Stimulated activated CD4-positive, alpha-beta T cell treated with anti-CD3 and anti-CD28 coated beads, Interleukin-1b, Interleukin-23, amount 100 ng/mL, for 1 hour (primary cell): ENCODE measurements at places on chromosomes 2 and 18.

DNA sequence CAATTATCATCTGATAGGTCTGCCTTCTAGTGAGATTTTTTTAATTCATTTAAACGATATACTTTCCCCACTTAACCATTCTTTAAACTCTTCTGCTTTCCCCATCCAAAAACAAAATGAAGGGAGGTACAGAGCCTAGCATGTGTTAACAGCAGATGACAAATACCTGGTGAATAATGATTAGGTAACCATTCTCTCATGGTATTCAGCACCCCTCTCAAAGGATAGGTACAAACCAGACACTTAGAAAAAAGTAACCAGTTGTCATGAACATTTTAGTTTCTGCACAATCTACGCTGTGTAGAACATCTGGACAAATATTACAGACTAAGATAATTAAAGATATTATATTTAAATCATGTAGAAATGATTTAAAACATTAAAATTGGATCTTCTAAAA is 56.3 kb downstream of the DNAH7 start:
- DNase-seq, result no peak

GRCh38 chr2:226799211-226799975 is at the start of gene IRS1:
IRS1 (minus strand) TSS chr2:226799820; CDS start chr2:226798738, 1,082 bp downstream.
- DNase-seq, result no peak

DNA sequence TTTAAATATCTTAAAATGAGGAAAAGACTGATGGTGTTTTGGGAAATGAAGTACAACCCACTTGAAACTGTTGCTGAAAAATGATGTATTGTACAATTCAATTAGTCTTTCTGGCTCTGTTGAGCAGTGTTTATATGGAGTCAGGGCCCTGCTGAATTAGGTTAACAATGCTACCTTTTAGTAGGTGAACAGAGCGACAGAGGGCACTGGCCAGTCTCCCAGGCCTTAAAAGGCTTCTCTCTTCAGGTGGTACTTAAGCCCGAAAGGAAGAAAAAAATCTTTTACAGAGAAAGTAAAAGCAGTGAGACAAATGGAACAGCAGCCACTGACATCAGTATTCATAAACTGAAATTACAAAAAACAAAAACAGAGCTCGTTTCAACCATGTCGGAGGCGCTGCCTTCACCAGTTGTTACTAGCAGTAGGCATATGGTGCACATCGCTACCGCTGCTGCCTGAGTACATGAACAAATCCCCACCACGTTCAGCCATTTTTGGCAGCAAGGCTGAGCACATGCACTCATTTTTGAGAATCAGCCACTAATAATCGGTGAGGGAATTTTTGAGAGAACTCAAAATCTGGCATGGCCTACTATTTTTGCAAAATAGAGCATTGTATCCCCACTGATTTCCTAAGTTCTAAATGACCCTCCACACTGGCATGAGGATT is 91.8 kb downstream of the PLEKHM3 start:
- DNase-seq, result no peak

GRCh38 chr2:60957643-60958042 is 59.9 kb upstream of the PEX13 start:
- DNase-seq, result no peak

GRCh38 chr2:17495590-17495989 is 22.6 kb downstream of the RAD51AP2 start:
- no peak for DNase-seq

DNA sequence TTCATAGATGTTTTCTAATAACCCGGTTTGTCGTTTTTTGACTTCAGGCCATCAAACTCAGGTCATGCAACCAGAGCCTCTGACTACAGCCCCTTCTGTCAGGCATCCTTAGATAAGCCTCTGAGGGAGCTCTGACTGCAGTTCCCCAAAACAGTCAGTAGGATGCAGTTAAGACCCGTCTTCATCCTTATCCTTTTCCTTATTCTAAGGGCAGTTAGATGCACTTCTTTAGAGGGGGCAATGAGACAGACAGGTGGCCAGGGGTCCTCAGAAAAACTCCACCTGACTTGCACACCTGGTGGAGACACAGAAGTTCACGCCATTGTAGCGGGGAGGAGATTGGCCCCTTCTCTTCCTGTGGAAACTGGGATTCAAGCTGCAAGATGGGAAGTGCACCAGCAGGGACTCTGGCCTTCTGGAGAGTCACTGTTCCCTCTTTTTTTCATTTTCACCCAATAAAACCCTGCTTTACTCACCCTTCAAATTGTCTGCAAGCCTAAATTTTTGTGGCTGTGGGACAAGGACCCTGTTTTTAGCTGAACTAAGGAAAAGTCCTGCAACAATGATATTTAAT is 104.8 kb upstream of the TFPI start:
- no peak for DNase-seq

- no peak for DNase-seq
Measured at GRCh38 chr2:179449010-179449409, 184.4 kb upstream of the SESTD1 start.

- no peak for DNase-seq
Measured at GRCh38 chr2:90645-91312, 44.5 kb upstream of the FAM110C start.

DNA sequence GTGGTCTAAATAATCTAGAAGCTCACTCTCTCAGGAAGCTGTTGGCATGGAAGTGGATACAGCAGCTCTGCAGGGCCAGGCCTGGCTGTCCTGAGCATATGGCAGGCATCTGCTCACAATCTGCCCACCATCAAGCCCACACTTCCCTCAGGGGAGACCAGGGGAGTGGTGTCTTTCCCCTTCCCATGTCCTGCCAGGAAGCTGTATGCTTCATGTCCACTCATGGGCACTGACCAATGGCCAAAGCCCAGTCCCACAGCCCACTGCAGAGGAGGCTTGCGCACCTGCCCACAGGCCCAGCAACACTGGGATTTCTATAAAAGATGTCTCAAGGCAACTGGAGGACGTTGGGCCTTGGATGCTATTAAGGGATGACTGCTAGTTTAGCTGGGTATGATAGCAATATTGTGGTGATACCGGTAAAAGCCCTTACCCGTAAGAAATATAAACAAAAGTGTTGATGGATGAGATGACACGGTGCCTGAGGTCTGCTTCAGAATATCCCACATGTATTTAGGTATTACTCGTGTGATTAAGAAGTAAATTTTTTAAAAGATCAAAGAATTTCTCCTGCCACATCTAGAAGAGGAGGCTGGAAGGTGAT is 106.7 kb upstream of the CTDP1 start:
- DNase-seq, result no peak

- no peak for DNase-seq
Measured at GRCh38 chr2:216775043-216775453, 79.7 kb upstream of the IGFBP5 start.

DNA sequence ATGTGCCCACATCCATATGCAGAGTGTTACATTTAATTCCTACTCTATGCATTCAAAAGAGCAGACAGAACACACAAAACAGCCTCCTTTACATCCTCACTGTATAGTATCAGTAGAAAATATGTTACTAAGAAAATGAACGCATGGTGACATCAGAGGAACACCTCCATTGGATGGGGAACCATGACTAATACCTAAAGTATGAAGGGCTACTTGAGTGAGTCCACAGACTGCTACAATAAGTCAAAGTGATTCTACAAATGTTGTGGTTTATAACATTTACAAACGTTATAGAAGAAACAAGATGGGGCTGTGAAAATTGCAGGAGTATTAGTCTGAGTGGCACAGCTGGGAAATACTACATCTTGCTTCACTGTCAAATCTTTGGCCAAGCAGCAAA is 1830.9 kb upstream of the PIK3C3 start:
- DNase-seq, result no peak

- no peak for DNase-seq
Measured at GRCh38 chr18:21911551-21911950, 171.0 kb downstream of the MIB1 start.

DNA sequence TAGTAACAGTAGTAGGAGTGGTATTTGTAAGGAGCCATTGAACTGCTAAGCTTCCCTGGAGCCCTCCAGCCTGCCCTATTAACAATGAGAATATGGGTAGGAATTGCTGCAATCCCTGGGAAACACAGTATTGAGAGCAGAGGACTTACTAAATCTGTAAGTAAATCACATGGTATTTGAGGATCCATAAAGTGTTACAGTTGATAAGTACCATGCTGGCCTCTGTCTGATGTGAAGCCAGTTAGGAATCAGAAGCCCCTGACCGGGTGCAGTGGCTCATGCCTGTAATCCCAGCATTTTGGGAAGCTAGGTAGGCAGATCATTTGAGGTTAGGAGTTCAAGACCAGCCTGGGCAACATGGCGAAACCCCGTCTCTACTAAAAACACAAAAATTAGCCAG is 224.6 kb downstream of the C1D start:
- no peak for DNase-seq

- DNase-seq, result no peak
Measured at GRCh38 chr18:50424877-50425690, 50.2 kb downstream of the SKA1 start.

DNA sequence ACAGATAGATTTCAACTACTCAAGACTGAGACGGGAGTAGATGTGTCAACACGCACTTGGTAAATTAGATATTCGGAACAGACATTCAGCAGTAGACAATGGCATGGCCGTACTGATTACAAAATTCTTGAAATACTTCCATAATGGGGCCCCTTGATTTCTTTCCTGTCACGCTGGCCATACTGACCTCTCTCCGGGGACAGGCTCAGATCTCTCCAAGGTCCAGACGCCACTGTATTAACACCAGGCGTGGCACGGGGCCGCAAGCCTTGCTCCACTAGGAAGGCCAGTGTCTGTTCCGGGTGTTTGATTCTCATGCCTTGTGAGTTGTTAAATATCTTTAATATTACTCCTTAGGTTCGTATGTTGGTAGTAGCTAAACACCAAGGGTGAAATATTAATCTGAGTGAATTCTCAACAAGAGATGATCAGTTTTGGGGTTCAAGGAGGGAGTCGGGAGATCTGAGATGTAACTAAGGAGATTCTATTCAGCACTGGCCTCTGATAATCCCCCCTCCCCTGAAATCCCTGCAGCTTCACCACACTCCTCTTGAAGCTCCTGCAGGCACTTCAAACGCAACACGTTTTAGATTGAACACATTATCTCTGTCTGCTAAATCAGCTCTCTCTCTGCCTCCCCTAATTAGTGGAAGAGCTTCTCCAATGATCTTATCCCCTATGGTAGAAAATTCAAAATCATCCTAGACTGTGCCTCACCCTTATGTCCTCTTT is 2.2 kb upstream of the EHD3 start:
- no peak for DNase-seq

GRCh38 chr18:4293337-4293736 is 161.8 kb downstream of the DLGAP1 start:
- no peak for DNase-seq

GRCh38 chr2:152055366-152056108 is 43.3 kb downstream of the CACNB4 start:
- DNase-seq, result no peak

DNA sequence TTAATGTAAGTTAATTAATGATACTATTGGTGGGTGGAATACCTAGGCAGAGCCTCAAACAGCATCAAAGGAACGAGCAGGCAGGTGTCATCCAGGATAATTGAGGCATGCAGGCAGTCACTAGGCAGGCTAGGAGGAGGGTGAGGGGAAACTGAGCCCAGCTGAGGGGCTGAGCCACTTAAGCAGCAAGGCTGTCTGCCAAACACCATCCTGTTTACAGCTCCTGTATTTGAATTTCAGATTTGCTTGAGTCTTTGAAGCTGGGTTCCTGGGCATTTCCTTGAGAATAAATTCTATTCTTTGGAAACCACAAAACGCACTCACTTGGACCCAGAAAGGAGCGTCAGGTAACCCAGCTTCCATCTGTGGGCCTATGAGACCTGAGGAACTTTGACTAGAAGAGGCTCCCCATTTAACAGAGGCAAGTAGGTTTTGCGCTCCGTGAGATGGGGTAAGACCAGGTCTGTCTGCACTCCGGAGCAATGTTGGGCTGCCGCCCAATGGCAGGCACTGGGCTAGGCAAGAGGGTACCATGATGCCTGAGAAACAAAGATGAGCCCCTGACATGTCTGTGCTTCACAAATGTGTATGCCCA is 2.0 kb downstream of the EDAR start:
- DNase-seq, result no peak

- DNase-seq, result no peak
Measured at GRCh38 chr2:48209214-48209885, 303.1 kb upstream of the FBXO11 start.

GRCh38 chr2:32788114-32788513 is 158.6 kb upstream of the LTBP1 start:
- no peak for DNase-seq

DNA sequence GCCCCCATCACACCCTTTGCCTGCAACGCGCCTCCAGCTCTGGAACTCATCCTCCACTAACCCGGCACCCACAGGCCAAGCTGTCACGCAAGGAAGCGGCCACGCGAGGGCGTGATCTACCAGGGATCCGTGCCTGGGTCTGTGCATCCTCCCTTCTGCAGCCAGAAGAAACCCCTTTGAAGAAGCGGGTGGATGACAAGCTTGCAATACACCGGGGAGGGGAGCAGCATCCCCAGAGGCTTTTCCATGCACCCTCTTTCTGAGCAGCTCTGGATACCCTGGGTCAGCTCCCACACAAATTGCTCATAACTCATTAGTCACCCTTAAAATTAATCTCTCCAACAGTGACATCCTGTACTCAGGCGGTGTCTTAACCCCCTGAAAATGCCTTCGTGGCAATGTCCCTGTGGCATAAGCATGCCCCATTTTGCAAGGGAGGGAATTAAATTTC is 47.6 kb downstream of the PDCL3 start:
- peak; percentile 55 for DNase-seq

- DNase-seq, result no peak
Measured at GRCh38 chr2:44450806-44451205, 89.1 kb downstream of the CAMKMT start.

- DNase-seq, result no peak
Measured at GRCh38 chr2:19352946-19353720, 5.3 kb downstream of the OSR1 start.

- DNase-seq, result no peak
Measured at GRCh38 chr18:12053289-12053688, 40.4 kb upstream of the ANKRD62 start.

DNA sequence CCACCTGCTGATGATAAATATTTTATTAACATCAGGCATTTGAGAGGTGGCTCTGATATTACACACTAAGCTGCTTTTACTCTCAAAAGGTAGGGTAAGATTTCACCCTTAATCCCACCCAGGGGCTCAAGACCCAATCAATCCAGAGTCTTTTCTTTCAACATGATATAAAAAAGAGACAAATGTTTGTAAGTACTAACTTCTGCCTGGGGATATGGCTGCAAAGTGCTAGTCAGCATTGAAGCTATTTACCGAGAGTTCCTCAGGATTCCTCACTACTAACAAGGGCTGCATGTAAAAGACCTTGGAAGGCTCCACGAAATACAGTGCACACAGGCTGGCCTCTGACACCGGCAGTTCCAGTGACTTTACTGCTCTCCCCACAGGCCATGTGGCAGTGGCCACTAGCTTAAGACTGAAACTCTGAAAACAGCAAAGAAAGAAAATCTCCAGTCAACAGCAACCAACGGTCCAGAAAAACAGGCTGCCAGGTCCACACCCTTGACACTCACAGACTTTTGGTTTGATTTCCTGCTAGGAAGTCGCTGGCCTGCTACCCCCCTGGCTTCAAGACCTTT is 11.2 kb downstream of the MREG start:
- no peak for DNase-seq

DNA sequence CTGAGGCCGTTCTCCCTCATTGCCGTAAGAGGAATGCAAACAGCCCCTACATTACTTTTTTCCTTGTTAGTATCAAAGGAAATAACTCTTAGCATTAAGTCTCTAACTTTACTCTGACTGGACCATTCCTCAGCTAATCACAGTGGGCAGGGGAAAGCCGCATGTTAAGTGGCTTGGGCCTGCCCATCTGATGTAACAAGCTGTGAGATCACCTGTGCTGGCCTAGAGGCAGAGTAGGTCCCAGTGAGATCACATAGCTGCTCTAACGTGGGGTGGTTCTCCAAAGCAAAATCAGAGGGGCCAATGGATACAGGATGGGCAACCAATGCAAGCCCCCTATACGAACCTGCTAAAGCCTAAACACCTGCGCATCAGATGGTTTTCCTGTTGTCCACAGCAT is 5.9 kb upstream of the MOCOS start:
- no peak for DNase-seq
